ENCODE measurements at places on chromosomes 2 and 18.

DNA sequence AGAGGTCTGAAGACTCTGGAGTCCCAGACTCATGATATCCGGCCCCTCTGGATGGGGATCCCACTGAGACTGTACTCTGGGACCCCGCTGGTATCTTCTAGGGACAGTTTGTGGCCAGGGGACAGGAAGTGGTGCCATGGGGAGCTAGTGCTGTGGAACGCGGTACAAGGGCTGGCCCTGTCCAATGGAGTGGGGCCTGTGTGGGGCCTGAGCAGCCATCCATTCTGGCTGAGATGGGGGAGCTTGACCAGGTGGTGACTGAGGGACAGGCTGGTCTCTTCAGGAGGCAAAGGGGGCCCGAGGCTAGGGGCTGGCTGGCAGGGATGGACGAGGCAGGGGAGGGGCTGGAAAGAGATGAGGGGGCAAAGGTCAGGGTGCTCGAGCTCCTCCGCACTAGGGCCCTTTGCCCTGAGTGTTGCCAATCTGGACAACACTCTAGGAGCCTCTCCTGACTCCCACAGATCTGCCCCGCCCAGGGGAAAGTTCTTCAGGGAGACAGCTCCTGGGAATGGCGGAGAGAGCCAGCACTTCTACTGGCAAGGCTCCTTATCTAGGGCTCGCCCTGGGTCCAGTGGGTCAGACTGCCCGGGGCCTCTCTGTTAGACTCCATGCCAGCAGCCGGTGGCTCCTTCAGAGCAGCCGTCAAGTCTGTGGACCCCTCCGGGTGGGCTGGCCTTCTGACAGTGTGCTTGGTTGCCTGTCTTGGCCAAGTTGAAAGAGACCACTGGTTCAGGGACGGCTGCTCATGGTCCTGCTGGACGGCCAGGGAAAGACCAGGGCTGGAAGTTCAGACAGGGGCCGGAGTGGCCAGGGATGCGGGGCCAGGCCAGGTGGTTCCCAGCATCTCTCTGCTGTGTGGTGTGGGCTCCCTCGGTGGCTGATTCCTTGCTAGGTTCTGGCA is 12.3 kb downstream of the MALL start:
- no peak for DNase-seq

DNA sequence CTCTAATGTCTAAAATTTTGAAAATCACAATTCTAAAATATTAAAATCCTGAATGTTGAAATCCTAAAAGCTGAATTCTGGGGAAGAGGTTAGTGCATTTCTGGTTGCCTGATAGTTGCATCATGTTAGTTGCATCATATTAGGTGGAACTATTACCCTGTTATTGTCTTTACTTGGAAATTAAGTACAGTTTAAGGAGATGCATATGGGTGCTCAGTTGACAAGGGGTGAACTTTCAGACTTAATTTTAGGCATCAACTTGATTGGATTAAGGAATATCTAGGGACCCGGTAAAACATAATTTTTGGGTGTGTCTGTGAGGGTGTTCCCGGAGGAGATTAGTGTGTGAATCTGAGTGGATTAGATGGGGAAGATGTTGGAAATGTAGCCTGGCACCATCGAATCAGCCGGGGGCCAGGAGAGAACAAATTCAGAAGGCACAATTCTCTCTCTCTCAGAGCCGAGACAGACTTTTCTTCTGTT is 409.8 kb downstream of the PLCL1 start:
- peak; percentile 21 for DNase-seq

- no peak for DNase-seq
Measured at GRCh38 chr2:240179941-240180666, 39.6 kb upstream of the OTOS start.

- DNase-seq = no peak
Measured at GRCh38 chr2:239383759-239384156, 17.1 kb downstream of the HDAC4 start.

DNA sequence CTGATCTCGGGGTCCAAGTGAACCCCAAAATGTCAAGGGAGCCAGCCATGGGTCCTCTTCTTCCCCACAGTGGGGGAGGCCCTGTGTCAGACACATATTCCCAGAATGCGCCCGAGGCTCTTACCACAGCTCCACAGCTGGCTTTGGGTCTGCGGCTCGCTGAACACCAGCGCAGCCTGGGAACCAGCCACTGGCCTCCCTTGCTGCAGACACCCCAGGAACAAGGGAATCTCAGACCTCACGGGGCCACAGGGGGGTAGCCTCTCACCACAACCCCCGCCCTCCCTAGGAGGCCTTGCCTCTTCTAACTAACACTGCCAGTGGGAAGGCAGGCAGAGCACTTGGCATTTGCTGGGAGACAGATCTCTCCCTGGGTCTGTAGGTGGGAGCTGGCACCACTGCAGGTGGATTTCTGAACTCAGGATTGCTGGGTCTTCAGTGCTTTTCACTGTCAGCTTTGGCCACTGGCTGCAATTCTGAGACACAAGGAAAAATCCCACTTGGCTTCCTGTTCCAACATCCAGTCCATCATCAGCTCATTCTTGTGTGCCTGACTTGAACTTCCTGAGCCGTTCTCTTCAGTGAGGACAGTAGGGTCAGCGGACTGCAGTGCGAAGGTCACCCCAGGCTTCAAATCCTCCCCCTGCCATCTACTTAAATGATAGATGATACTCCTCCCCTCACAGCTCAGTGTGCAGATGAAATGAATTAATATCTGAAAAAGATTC is 128.7 kb downstream of the CAPN13 start:
- no peak for DNase-seq

- no peak for DNase-seq
Measured at GRCh38 chr2:143632751-143633374, 503.6 kb downstream of the ARHGAP15 start.

DNA sequence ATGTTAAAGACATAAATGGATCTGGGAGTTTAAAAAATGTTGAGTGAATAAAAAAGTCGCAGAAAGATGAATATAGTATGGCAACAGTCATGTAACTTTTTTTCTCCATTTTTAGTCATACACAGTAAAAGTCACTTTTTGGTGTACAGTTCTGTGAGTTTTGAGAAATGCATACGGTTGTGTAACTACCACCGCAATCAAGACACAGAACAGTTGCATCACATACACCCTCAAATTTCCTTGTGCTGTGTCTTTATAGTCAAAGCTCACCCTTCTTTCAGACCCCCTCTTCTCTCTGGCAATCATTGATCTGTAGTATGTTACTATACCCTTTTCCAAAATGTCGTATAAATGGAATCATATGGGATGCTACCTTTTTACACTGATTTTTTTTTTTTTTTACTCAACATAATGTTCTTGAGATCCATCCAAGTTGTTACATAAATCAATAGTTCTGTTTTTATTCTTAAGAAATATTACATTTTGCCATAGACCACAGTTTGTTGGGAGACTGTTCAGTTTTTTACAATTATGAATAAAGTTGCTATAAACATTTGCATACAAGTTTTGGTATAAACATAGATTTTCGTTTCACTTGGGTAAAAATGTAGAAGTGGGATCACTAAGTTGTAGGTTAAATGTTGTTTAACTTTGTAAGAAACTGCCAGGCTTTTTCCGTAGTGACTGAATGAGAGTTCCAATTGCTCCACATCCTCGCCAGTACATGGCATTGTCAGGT is 35.4 kb upstream of the AGFG1 start:
- peak; percentile 89 for DNase-seq

DNA sequence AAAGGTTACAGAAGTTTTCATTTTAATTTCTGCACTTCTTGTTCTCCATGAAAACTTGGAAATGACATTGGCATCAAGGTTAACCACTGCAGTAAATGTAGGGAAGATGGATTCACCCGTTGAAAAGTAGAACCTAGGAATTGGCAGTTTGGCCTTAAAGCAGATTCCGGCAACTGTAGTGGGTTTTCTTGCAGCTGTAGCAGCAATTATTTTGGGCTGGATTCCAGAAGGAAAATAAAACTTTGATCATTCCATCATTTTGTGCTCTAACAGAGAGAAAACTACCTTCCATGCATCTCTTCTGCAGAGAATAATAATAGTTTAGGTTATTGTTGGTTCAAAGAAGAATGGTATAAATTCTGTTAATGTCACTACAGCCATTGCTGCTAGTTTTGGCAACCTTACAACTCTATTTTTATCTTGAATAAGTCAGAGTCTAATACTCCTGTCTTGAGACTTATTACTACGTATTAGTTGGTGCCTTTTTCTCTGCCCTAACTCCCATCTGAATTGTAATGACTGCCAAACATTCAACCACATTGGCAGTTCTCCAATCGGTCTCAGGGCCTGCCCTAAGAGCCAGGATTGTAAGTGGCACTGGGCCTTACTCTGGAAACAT is 178.1 kb upstream of the PIEZO2 start:
- no peak for DNase-seq

- no peak for DNase-seq
Measured at GRCh38 chr2:31223026-31223425, 5.7 kb upstream of the CAPN14 start.

DNA sequence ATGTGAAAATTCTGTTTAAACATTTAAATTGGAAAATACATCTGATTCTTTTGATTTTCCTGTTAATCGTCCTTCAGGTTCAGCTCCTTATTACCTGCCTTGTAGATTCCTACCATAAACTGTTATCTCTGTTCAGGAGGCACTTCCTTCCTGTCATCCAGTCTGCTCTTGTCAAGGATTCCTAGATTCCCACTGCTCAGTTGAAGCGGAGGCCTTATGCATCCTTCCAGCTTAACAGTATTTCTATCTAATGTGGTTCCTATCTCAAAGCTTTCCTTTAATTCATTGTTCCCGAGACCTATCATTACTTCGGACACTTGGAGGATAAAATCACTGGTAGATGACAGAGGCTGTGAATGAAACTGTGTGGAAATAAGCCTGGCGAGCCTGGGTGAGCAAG is 12.0 kb downstream of the SPAG16 start:
- no peak for DNase-seq

DNA sequence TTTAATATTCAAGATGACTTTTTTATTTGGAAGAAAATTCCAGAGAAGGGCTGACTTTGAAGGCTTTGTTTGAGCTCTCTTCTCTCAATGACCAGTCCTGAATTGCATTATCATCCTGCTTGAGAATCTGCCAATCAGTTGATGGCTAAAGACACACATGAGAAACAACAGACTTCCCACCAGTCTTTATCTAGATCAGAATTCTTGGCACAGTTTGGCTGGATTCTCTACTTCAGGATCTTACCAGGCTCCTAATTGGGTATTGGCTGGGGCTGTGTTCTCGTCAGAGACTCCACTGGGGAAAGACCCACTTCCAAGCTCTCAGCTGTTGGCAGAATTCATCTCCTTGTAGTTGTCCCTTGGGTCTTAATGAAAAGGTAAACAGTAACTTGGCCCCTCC is 86.0 kb downstream of the WDSUB1 start:
- DNase-seq = no peak

- no peak for DNase-seq
Measured at GRCh38 chr2:152402780-152403759, 68.1 kb downstream of the FMNL2 start.

DNA sequence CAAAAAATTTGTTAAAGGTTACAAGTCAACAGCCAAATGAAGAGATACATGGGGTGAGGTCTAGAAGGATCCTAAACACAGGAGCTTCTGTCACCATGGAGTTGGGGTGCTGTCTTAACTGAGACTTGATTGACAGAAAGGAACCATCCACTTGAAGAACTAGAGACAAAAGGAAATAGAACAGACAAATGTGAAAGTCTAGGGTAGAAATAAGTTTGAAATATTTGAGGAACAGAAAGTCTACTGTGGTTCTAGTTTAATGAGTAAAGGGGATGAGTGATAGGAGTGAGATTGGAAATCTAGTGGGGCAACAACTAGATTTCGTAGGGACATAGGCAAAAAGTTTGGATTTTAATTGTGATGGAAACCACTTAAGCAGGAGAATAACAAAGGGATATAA is 18.7 kb downstream of the RBBP8 start:
- no peak for DNase-seq

DNA sequence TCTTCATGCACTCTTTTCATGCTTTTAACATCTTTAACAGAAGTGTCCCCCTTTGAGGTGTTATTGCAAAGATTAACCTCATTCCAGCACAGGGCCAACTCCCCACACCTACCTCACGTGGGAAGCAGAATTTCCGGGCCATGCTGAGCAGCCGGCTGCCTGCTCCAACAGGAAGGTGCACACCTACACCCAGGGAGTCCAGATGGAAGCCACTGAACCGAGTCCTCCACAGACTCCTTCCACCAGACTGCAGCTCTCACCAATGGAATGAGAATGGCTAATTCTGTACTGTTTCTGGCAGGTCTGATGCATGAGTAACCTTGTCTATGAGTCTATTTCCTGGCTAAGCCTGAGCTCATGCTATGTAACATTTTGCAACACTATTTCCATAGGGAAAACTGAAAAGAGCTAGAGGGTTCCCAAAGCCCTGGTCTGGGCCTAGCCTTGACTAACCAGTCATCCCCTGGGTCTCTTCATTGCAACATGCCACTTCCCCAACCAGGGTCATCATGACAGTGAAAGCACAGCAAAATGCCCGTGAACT is 11.0 kb downstream of the ERFE start:
- peak; percentile 35 for DNase-seq
